ENCODE measurements at places on chromosomes 12 and 14.

DNA sequence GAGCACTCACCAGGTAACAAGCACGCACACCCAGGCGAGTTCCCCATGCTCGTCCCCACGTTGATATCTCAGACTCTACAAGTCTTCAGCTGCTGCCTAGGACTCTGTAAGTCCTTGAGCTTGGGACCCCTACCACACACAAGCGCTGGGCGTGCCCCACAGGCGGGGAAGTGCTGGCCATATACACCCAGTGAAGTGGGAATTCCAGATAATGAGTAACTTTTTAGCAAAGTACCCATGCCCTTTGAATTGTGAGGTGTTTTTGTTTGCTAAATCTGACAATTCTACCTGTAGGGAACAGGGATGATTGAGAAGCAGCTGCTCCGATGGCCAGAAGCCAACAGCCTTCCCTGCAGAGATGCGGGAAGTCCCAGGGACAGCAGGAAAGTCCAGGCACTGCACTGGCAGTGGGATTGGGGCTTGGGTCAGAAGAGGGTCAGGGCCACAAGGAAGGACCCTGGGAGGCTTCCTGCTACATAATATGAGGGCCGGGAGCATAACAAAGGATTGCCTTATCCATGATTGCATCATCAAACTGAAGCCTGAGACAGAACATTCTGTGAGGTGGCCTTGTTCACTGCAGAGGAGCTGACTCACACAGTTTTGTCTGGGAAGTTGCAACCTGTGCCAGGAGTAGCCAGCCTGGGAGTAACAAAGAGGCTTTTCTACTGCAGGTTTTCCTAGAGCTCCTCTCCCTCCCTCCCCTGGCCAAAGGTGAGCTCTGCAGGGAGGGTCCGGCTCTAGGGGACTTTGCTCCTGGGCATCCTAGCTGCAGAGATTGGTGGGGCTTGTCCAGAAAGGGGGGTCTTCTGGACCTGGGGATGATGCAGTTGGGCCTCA lies 13.2 kb upstream of the SERPINA3 start:
- no peak for DNase-seq

GRCh38 chr12:5796171-5796958 lies 148.7 kb downstream of the ANO2 start:
- no peak for DNase-seq

DNA sequence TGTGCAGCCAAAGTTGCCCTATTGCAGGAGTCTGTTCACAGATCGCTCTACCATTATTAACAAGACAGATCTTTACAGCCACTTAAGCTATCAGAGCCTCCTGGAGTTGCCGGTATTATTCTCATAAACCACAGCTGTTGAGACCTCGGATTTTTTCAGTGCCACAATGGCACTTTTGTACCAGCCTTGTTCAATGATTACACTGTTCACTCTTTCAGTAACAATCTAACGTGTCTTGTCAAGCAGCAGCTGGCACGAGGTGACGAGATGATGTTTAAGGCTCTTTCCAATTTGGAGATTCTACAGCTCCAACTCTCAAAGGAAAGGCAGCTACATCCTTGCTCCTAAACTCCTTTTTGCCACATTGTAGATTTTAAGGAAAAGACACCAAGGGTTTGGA lies 30.7 kb downstream of the LRIG3 start:
- DNase-seq = no peak

DNA sequence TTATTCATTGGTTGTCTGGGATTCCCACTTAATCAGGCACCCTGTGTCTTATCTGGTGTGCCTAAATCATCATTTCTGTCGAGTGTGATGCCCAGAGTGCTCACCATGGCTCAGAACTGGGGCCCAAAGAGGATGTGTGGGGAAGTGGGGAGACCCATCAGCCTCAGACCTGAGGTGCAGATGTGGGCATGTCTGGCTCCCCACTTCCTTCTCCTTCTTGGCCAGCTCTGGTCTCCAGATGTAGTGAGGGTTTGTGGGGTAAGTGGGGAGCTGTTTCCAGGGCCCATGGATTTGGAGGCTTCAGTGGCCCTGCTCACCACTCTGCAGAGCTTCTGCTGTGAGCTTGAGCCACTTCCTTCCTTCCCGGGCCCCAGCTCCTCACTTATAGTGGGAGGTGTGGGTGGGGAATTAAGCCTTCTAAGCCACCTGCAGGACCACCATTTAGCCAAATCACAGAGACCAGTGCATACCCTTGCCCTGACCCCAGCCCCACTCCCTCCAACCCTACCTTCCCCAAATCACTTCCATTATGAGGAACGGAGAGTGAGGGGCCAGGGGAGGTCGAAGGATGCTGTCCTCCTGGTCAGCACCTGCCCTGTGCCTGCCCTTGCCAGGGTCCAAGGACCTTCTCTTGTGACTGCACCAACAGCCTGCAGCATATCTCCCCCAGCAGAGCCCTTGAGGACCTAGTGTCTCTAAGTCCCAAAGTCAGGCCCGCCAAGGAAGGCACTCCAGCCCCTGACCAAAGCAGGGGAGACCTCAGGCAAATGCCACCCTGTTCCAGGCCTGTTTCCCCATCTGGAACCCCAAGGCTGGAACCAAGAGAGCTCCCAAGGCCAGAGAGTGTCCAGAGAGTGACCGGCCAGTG lies 278.2 kb upstream of the RTL1 start:
- no peak for DNase-seq

DNA sequence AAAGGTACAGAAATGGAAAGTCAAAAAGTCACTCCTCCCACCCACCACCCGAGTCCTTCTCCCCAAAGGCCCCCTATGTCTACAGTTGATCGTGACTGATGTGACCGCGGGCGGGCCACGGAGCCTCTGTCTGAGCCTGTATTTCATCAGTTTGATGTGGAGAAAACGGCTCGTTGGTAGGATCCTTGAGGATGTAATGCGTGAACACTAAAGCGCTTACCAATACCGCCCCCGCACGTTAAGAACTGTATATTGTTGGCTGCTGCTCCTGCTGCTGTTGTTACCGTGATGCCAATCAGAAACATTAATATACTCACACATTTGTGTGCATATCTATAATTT lies 24.6 kb upstream of the UBC start:
- no peak for DNase-seq

GRCh38 chr14:98956661-98957060 lies 315.3 kb downstream of the BCL11B start:
- no peak for DNase-seq
